KG1 (cell line): ENCODE measurements at places on chromosomes 2 and 18.

DNA sequence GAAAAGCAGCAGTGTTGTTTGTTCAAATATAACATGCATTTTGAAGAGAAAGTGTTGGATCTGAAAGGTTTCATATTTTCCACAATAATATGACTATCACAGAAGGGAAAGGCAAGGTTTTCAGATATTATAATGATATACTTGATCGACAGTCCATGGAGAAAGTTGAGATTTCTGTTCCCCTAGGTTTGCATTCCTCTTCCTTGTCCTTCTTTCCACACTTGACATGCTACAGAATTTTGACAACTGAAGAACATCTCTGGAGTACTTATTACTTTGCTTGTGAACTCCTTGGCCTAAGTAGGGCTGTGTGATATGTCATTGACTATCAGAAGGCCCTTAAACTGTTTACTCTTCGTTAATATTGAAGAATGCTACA is 46.5 kb downstream of the TMEFF2 start:
- DNase-seq = no peak

DNA sequence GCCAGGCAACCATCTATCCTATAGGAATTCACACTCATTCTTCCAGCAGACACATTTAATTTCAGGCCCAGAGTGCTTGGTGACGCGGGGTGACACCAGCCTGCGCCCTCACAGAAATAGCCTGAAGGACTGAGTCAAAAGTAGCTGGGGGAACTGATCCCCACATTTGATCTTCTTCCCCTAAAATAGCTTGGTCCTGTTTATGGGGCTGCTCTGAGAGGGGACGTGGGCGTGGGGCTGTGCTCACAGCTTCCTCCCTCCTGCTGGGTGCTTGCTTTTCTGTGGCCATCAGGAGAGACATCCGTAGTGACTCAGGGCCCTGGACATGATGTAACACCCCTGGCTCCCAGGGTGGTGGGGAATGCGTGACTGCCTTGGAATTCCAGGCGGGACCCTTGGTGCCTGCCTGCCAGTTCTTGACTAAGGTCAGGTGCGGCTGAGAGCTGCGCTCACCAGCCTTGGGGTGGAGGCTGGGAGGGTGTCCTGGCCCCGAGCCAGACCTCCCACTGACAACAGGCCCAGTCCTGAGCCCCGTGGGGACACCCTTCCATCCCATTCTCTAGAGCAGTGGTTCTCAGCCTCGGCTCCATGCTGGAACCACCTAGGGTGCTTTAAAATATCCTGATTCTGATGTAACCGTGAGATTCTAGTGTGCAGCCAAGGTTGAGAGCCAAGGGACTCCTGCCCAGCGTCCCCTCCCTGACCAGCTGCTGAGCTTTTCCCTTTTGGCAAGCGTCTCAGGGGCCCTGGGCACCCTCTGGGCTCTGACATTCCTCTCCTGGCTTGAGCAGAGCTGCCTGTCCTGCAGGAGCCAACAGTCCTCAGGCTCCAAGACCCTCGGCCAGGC is 47.4 kb upstream of the SMAD7 start:
- no peak for DNase-seq

DNA sequence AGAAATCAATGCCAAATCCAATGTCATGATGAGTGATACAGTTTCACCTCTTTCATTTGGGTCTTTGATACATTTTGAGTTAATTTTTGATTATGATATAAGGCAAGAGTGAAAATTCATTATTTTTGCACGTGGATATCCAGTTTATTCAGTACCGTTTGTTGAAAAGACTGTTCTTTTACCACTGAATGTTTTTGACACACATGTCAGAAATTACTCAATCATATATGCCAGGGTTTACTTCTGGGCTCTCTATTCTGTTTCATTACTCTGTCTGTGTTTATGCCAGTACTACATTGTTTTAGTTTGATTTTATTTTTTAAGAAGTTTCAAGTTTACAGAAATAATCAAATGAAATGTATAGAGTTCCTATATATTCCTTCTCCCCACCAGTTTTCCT is 154.4 kb downstream of the PTPRM start:
- DNase-seq = no peak

- DNase-seq = no peak
These were observed 41.8 kb downstream of the TCF7L1 start for GRCh38 chr2:85174943-85175342.

- no peak for DNase-seq
These were observed 35.0 kb downstream of the NDC80 start for GRCh38 chr18:2606335-2606734.

DNA sequence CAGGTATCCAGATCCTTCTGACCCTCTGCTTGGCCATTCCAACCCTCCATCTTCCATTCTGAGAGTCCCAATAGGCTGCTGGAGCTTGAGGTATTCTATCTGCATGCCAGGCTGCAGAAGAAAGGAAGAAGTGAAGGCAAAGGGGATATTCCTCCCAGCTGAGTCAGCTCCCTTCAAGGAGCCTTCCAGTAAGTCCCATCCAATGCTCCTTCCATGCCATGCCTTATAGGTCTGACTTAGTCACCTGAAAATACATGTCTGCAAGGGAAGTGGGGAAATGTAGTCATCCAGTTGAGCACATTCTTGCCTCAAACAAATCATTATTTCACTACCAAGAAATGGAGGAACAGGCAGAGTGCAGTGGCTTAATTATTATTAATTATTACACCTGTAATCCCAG is 464.6 kb downstream of the CNTNAP5 start:
- no peak for DNase-seq
